ENCODE measurements at places on chromosomes 11 and 22. TPM values are rescaled to one million over a fixed set of nuclear protein-coding genes. Genes with fewer than 3 reads are reported as not detected.

GRCh38 chr11:128239306-128239705 lies 348.1 kb downstream of the ETS1 start:
- H3K27me3 ChIP-seq: no peaks in the 10 kb centered on the region
- no peaks in the 10 kb centered on the region for H3K36me3 ChIP-seq
- peaks cover 24% of the 10 kb centered on the region for H3K4me1 ChIP-seq
- peak overlapping the region; percentile 88 for H3K27ac ChIP-seq
- peak overlapping the region; percentile 49 for H3K4me3 ChIP-seq

DNA sequence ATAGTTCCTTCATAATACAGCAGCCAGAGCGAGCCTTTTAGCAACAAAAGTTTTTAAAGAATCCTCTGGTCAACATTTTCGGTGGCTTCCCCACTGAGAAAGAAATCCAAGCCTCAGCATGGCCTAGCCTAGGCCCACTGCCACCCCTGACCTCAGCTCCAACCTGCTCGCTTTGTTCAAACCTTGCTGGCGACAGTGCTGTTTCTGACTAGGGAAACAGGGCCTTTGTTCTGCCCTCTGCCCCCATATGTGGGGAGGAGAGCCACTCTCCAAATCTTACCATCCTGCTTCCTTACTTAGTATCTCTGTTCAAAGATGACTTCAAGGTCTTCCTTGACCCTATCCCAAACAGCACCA lies 95.8 kb downstream of the CCDC83 start:
- no peak for DNase-seq
- peaks cover 62% of the 10 kb centered on the region for H3K4me1 ChIP-seq
- H3K4me3 ChIP-seq: peak overlapping the region; percentile 47
- H3K27me3 ChIP-seq: no peaks in the 10 kb centered on the region
- peaks cover 29% of the 10 kb centered on the region for H3K36me3 ChIP-seq

- no peak overlapping the region for H3K4me3 ChIP-seq
- H3K27me3 ChIP-seq: no peaks in the 10 kb centered on the region
These were observed 75.4 kb upstream of the DDI1 start for GRCh38 chr11:103961010-103961409.

DNA sequence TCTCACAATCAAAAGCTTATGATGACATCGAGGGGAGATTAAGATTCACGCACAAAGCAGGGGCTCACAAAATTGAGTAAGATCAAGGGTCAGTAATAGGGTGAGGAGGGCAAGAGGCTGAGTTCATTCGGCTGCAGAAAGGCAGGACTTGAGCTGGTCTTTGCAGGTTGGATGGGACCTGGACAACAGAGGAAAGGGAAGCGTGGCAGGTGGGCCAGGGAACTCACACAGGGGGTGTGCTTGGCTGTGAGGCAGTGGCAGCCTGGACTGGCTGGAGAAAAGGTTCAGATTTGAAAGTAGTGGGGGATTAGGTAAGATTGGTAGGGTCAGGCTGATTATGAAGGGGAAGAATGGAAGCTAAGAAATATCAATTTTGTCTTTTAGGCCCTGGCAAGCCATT lies 161.6 kb downstream of the PKNOX2 start:
- DNase-seq: no peak
- peaks cover 28% of the 10 kb centered on the region for H3K27me3 ChIP-seq
- no peak overlapping the region for H3K4me3 ChIP-seq
- no peak overlapping the region for H3K27ac ChIP-seq

GRCh38 chr22:24465566-24465965 lies 29.6 kb upstream of the UPB1 start:
- H3K27ac ChIP-seq: no peak overlapping the region
- H3K4me3 ChIP-seq: no peak overlapping the region
- peaks cover 10% of the 10 kb centered on the region for H3K4me1 ChIP-seq

DNA sequence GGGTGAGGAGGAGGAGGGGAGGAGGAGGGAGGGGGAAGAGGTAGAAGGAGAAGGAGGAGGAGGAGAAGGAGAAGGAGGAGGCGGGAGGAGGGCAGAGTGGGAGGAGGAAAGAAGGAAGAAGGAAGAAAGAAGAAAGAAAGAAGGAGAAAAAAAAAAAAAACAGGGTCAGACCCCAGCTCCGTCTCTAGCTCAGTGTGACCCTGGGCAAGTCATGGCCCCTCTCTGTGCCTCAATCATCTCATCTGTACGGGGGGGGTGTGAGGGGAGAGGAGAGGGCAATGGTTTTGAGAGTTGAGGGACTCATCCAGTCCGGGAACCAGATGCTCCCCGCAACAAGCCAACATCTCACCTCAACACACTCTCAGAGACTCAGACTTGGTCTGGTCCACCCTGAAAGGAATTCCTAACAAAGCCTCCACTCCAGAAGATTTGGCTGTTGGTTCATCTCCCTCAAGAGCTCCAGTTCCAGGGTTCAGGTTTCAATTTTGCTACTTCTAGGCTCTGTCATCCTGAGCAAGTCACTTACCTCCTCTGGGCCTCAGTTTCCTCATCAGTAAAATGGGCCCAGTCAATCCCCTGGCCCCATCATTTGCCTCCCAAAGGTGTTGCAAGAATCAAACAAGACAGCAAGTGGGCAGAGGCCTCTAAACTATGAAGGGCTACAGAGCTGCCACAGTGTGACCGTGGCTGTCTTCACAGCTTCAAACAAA lies 7.7 kb downstream of the CARD10 start:
- H3K27me3 ChIP-seq: no peaks in the 10 kb centered on the region
- no peak overlapping the region for H3K27ac ChIP-seq
- peak; percentile 16 for DNase-seq
- H3K36me3 ChIP-seq: no peaks in the 10 kb centered on the region

GRCh38 chr11:33713151-33713855 lies 12.7 kb upstream of the C11orf91 start:
- H3K4me3 ChIP-seq: no peak overlapping the region
- no peaks in the 10 kb centered on the region for H3K27me3 ChIP-seq
- no peaks in the 10 kb centered on the region for H3K4me1 ChIP-seq
- no peak overlapping the region for H3K27ac ChIP-seq

- no peaks in the 10 kb centered on the region for H3K36me3 ChIP-seq
- DNase-seq: no peak
These were observed 254.3 kb upstream of the SESN3 start for GRCh38 chr11:95485115-95485900.

DNA sequence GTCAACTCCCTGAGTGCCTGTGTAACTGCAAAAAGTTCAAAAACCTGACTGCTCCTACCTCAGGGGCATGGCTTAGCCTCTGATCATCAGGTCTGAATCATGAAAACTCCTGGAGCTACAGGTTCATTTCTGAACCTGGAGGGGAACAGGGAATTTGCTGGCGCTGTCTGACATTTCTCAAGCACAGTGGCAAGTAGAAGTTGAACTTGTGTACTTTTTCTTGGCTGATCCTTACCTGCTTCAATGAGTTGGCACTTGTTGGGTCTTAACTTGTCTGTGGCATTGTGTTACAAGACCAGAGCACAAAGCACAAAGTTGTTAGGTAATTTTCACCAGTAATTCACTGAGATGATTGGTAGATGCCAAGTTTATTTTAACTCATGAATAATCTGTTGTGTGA lies 3.3 kb downstream of the TMEM109 start:
- no peak for DNase-seq
- H3K36me3 ChIP-seq: peaks cover 3% of the 10 kb centered on the region
- H3K4me1 ChIP-seq: peaks cover 46% of the 10 kb centered on the region
- peak overlapping the region; percentile 93 for H3K27ac ChIP-seq

- H3K27me3 ChIP-seq: peaks cover 10% of the 10 kb centered on the region
- peaks cover 14% of the 10 kb centered on the region for H3K4me1 ChIP-seq
- H3K4me3 ChIP-seq: no peak overlapping the region
- peaks cover 4% of the 10 kb centered on the region for H3K36me3 ChIP-seq
- DNase-seq: no peak
These were observed 43.2 kb downstream of the ME3 start for GRCh38 chr11:86629045-86629706.

DNA sequence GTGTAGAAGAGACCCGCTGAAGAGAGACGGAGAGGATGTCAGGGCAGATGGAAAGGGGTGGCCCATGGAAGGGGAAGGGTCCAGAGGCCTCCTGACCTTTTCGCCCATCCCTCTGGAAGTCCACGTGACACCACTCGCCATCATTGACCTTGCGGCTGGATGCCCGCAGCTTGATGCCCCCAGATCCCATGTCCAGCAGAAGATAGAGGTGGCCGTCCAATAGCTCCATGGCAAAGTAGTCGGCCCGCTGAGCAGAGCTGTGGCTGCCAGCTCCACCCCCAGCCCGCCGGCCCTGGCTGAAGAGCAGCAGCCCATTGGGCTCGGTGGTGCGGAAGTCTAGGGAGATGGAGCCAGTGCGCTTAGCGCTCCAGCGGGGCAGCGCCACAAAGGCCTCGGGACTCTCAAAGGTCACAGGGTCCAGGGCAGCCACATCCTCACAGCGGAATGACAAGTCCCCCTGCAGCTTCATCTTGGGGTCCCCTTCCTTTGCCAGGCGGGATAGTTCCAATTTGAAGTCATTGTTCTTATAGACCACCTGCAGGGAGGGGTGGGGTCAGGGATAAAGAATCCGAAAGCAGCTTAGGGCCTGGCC lies 55.7 kb downstream of the NRXN2 start:
- no peak overlapping the region for H3K27ac ChIP-seq
- H3K4me1 ChIP-seq: peaks cover 7% of the 10 kb centered on the region
- DNase-seq: no peak

DNA sequence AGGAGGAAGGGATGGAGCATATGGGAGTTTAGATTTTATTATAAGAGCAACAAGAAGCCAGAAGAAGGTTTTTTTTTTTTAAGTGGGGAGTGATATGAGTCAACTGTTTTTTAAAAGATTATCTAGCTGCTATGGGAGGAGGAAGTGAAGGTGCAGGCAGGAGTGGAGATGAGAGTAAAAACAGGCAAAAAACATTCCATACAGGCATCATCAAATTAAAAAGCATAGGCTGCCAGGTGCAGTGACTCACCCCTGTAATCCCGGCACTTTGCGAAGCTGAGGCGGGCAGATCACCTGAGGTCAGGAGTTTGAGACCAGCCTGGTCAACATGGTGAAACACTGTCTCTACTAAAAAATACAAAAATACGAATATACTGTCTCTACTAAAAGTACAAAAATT lies 368.4 kb upstream of the MTNR1B start:
- DNase-seq: no peak
- H3K4me3 ChIP-seq: no peak overlapping the region
- peaks cover 4% of the 10 kb centered on the region for H3K36me3 ChIP-seq
- no peak overlapping the region for H3K27ac ChIP-seq

GRCh38 chr22:37925330-37925729 lies 19.2 kb downstream of the MICALL1 start:
- DNase-seq: no peak
- H3K27me3 ChIP-seq: no peaks in the 10 kb centered on the region
- H3K4me1 ChIP-seq: peaks cover 2% of the 10 kb centered on the region
- H3K27ac ChIP-seq: no peak overlapping the region
- H3K36me3 ChIP-seq: no peaks in the 10 kb centered on the region

DNA sequence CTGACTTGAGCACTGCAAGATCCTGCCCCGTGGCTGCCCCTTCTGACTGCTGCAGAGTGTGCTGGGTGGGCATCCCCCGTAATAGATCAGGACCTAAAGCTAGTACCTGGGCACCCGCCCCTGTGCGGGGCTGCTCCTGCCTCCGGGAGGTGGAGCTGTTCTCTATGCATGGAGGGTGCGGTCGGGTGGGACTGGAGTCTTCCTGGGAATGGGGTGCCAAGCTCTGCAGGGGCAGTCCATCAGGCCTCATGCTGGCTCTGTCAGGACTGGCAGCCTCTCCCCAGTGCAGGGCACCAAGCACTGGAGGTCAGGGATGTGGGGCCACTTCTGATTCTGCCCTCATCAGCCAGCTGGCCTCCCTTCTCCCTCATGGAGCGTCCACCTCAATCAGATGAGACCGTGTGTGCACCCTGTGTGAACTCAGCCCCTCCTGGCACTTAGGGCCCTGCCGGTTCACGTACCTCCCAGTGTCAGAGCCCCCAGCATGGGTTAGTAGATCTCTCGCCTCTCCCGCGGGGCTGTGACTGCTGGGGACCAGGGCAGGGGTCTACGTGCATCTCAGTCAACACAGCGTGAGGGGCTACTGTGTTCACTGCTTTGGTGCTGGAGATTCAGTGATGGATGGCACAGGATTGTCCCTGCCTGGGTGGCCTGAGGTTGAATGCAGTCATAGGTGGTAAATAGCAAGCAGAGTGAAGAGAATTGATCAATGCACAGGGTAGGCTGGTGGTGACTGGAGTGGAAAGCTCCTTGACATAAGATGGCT lies 30.8 kb downstream of the MPPED1 start:
- no peak overlapping the region for H3K27ac ChIP-seq
- no peaks in the 10 kb centered on the region for H3K27me3 ChIP-seq
- no peaks in the 10 kb centered on the region for H3K4me1 ChIP-seq
- no peaks in the 10 kb centered on the region for H3K36me3 ChIP-seq

TCF20 gene
- 69.0 TPM for total RNA-seq

CCDC87 gene
- not detected for total RNA-seq

CCDC15 gene
- total RNA-seq: 2.7 TPM

TUG1 gene
- total RNA-seq: 52.1 TPM

MMP3 gene
- not detected for total RNA-seq
